ENCODE measurements at places on chromosomes 5 and 9. TPM values are rescaled to one million over a fixed set of nuclear protein-coding genes. Genes with fewer than 3 reads are reported as not detected.

C9orf43 gene
- 0.59 TPM for total RNA-seq

ANXA1 gene
- total RNA-seq: 342 TPM

- no peak for DNase-seq
These were observed 6.6 kb upstream of the RNF20 start for GRCh38 chr9:101527066-101527465.

DNA sequence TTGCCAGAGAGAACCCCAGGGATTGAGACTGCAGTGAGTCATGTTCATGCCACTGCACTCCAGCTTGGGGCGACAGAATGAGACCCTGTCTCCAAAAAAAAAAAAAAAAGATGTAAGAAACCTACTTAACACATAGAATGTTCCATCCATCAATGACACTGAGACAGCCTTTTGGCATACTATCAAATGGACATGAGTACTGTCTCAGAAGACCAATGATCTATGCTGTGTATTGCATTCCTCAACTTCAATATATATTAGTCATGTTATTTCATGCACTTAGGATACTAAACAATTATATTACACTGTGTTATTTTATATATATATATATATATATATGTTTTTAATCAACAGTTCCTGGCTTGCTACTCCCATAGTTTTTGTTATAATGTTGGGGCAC, 57.1 kb upstream of the ANKH start:
- no peak for DNase-seq

GRCh38 chr9:76359365-76359764, 34.9 kb downstream of the RFK start:
- DNase-seq: no peak

Measured in skin of body (tissue), 3 donors.